ENCODE measurements at places on chromosomes 7 and 10.

GRCh38 chr10:9294132-9294663 is 1239.7 kb downstream of the GATA3 start:
- DNase-seq, result no peak

- DNase-seq, result no peak
These were observed 34.2 kb upstream of the XRCC2 start for GRCh38 chr7:152710153-152710442.

- no peak for DNase-seq
These were observed 495.3 kb downstream of the LRMDA start for GRCh38 chr10:75926763-75927162.

DNA sequence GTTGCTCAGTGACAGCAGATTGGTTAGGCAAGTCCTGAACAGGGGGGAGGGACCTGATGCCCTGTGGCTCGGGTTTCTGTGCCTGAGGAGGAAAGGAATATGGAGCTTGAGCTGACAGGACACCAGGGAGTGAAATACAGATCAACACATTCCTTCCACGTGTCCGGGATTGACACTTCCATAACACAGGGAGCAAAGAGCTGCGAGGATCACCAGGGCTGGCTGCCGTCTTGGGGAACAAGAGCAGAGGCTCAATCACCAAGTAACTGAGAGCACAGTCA is 36.7 kb upstream of the EFCAB10 start:
- DNase-seq, result no peak

- DNase-seq, result no peak
These were observed 18.7 kb downstream of the MPP7 start for GRCh38 chr10:28284126-28284525.

- DNase-seq, result no peak
These were observed 7.9 kb downstream of the GJD4 start for GRCh38 chr10:35613107-35613440.

DNA sequence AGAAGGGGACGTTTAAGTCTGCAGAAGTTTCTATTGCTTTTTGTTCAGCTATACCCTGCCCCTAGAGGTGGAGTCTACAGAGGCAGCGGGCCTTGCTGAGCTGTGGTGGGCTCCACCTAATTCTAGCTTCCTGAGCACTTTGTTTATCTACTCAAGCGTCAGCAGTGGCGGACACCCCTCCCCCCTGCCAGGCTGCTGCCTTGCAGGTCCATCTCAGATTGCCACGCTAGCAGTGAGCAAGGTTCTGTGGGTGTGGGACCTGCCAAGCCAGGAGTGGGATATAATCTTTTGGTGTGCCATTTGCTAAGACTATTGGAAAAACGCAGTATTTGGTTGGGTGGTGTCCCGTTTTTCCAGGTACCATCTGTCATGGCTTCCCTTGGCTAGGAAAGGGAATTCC is 147.3 kb upstream of the PRPS1L1 start:
- no peak for DNase-seq

DNA sequence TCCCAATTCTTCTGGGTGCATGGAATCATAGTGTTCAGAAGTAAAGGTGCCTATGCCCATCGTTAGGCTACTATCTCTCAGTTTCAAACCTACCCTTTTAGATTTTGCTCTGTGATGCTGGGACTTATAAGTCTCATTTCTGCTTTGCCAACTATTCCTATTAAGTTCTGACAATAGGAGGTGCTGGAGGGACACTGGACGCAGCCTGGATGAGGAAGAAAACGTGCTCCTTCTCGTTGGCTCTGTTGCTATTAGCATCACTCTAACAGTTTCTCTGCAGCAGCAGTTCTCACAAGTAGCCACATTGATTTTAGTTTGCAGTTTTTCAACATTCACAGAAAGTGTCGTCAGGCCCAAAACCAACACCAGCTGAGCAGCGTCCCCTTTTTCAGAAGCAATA is 72.4 kb downstream of the ABCC2 start:
- peak; percentile 66 for DNase-seq

GRCh38 chr10:49632406-49633317 is 18.8 kb downstream of the CHAT start:
- DNase-seq, result no peak

DNA sequence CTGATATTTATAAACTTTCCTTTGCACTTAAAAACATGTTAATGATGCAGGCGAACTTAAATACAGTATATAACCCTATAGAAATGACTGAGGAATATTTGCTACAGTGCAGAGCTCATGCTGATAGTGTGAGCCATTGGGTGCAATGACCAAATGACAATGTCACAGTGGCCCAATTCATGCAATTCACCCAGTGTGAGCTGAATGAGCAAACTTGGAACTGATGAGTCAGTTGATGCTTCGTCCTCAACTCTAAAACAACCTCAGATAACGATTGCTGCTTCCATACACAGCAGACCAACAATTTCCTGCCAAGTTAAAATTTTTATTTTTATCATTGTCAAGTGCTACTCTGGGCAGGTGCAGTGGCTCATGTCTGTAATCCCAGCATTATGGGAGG is 12.1 kb upstream of the ZC3HAV1L start:
- DNase-seq, result no peak

DNA sequence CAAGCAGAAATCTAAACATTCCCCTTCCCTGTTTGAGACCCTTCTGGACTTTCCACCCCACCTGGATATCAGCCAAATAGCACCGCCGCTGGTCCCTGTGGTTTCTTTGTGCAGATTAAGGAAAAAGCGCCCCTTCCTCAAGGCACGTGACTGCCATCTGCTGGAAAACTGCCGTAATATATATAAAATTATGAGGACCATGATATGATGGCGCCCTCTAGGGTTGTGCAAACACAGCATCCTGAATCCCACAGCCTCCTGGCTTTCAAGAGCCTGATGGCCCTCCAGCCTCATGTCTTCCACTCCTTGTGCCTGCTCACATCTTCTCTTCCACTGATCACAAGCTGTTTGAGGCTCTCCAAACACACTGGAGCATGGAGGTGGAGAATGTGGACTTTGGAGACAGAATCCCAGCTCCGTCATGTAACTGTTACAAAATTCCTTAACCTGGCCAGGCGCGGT is 121.3 kb downstream of the MYL10 start:
- DNase-seq, result no peak

DNA sequence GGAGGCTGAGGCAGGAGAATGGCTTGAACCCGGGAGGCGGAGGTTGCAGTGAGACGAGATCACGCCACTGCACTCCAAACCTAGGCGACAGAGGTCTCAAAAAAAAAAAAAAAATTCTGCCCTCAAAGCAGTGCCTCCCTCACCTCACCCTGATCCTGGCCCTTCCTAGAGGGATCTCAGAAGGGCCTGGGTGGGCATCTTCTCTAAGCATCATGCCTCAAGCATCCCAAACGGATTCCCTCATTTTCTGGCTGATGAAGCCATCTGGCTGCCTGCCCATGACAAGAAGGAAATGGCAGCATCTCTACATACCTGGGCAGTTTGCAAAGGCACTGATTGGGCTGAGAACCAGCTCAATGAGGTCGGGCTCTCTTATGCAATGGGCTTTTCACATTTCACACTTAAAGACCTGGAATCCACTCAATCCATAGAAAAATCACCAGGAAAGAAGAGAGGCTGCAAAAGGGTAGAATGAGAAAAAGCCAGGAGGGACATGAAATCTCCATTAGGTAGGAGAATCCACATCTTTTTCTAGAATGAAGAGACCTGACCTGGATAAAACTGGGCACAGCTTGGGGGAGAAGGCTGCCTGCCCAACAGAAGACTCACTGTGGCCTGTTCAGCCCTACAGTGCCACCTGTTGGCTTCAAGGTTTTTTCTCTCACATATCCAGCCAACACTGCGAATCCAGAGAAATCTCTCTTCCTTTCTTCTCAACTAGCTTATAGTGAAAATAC is 48.1 kb downstream of the PDLIM1 start:
- DNase-seq, result no peak

DNA sequence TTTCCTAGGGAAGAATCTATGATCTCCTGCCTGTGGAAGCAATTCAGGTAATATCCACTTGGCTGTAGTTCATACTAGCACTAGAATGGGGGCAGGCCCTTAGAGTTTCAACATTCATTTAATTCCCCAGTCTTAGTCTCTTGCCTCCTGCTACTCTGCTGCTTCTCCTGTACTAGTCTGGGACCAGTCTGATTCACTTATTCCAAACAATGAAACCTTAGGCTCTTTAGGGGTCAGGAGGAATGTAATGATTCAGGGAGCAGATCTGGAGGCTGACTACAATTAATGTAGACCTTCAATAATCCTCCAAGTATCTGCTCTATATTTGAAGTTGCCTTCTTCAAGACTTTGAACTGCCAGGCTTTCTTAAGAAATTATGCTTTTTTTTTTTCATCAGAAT is 101.8 kb downstream of the GNAT3 start:
- DNase-seq, result no peak

GRCh38 chr10:124283215-124283948 is 135.3 kb downstream of the OAT start:
- DNase-seq, result no peak

GRCh38 chr7:48473205-48473865 is 302.1 kb downstream of the ABCA13 start:
- DNase-seq, result no peak

- DNase-seq, result no peak
These were observed 62.8 kb downstream of the EGFR start for GRCh38 chr7:55081472-55082227.

GRCh38 chr7:98836811-98837629 is 32.8 kb downstream of the TMEM130 start:
- no peak for DNase-seq

DNA sequence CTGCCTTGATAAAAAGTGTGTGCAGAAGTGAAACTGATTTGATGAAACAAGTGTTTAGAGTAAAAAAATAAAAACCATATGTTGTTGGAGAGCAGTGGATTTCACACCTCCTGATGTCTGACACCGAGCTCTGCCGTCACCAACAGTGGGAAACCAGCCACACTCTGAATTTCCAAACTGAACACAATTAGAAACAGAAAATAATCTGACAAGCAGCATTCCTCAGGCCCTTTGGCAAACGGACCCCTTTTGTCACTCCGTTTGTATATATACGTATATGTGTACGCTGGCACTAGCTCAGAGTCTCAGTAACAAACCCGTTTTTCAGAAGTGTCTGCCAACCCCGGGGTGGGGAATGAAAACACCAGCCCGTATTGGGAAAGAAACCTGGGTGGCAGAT is 32.4 kb downstream of the TACC2 start:
- no peak for DNase-seq

DNA sequence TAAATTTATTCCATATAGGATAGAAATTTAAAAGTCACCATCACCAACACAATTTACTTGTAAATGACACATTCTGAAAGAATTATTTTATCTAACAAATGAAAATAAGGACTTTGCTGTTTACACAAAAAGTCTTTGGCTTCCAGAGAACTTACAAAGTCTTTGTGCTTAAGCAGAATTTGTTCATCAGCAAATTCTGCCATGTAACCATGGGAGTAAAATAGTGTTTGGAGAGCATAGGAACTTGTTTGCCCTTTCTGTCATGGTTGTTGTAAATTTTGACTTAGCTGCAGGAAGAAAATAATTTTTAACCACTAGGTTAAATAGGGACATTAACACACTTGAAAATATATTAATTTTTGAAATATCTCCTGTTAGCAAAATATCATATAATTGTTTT is 15.2 kb downstream of the FGL2 start:
- no peak for DNase-seq

DNA sequence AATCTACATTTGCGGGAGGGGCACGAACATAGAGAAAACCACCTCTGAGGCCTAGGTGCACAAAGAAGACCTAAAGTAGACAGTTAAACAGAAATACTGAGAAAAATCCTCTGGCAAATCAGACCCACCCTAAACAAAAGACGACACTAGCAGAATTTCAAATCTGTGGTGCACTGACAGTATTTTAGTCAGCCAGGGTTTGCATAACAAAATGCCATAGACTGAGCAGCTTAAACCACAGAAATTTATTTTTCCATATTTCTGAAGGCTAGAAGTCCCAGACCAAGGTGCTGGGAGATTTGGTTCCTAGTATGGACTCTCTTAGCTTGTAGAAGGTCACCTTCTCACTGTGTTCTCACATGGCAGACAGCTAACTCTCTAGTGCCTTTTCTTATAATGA is 26.3 kb downstream of the IPMK start:
- DNase-seq, result no peak

GRCh38 chr10:6621536-6621935 is 41.5 kb upstream of the PRKCQ start:
- no peak for DNase-seq

GRCh38 chr7:1883834-1884582 is 213.9 kb downstream of the ELFN1 start:
- DNase-seq, result no peak

GRCh38 chr10:117424883-117425649 is 49.8 kb upstream of the PDZD8 start:
- no peak for DNase-seq

DNA sequence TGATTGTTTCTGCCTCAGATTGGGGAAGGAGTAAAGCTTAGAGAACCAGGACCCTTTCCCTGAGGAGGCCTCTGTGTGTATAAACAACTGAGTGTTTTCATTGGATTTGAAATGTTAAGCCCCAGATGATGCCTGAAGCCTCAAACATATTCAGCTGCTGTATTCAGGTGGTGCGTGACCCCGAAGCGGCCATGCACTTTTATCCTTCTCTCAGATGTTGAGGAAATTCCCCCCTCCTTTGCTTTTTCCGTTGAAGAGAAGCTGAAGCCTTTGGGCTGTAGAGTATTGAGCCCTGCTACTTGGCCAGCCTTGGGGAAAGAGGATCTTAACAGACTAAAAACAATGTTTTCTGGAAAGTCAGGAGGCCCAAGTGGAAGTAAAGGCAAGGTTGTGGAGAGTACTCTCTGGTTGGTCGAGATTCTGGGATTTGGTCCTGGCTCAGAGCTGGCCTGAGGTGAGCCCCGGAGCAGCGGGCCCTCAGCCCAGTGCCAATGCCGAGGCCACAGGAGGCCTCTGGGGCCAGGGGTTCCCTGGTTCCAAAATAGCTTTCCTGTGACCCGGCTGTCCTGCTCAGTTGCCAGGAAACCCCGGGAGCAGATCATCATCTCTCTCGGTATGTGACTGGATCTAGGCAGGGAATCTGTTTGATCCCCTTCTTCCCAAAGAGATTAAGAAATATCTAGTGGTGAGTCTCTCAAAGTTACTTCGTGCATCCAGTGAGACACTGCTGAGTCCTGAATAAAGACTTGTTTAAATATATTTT is 22.5 kb downstream of the FKBP6 start:
- DNase-seq, result no peak

GRCh38 chr10:74855027-74855426 is 28.6 kb downstream of the KAT6B start:
- DNase-seq, result no peak

DNA sequence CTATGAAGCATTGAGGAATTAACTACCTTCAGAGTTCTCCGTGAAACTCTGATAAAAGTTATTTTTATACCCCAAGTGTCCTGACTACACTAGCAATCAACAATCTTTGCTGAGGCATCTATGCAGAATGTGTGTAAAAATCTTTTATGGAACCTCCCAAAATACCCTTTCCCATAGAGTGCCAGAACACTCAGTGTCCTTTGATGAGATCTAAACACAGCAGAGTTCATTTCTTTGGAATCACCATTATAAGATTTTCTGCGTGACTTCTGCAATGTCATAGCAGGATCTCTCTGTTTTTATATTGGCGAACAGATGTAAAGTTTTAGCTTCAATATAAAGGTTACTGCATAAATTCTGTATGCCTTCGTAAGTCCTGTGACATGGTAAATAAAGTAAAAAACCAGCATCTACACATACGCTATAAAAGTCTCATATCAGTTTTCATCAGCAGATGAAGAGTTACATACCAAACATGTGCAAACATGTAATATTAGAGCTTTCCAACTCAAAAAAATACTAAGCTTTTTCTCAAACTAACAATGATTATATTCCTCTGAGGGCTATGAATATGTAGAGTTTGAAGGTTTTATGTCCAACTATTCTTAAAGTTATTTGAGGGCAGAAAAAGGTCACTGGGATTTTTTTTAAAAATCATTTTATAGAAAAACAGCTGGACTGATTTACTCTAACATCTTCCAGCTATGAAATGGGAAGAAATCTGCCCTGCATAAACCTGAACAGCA is 67.2 kb downstream of the SKIDA1 start:
- no peak for DNase-seq

Measured in pulmonary artery endothelial cell (primary cell).